ENCODE measurements at places on chromosomes 6 and 20.

GRCh38 chr6:16760516-16761470, at the start of gene ATXN1:
TSS of gene ATXN1 (minus strand) at chr6:16761460.
- no peak for DNase-seq

DNA sequence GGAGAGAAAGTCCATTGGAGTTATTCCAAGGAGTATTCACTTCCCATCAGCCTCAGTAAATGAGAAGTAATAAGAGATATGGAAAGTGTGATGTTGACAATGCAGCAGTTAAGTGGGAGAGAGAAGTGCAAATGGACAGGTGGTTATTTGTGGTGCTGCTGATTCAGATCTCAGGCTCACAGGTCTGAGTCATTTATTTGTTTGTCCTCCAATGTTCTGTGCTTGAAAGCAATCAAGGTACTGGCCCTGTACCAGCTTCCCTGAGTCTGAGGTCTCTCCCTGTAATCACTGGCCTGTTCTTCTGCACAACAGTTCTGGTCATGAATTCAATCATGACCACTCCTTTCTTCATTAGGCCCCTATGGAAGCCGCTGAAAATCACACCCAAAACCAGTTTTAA, 827.7 kb downstream of the MAFB start:
- no peak for DNase-seq

DNA sequence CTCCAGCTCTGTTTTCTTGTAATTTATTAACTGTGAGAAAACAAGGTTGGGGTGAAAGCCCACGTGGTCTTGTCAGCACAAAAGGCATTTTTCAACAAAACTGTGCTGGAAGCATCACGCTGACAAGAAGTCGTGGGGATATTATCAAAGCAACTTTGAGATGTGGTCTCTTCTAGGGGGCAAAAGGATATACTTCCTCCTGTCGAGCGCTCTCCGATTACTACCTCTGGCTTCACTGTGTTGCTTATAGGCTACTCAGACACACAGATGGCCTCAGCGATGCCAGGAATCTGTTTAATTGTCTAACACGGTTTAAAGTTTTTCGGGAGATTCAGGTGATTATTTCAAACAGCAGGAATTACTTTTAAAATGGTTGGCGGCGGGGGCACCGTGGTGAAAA, 275.9 kb upstream of the SOX4 start:
- DNase-seq: no peak

DNA sequence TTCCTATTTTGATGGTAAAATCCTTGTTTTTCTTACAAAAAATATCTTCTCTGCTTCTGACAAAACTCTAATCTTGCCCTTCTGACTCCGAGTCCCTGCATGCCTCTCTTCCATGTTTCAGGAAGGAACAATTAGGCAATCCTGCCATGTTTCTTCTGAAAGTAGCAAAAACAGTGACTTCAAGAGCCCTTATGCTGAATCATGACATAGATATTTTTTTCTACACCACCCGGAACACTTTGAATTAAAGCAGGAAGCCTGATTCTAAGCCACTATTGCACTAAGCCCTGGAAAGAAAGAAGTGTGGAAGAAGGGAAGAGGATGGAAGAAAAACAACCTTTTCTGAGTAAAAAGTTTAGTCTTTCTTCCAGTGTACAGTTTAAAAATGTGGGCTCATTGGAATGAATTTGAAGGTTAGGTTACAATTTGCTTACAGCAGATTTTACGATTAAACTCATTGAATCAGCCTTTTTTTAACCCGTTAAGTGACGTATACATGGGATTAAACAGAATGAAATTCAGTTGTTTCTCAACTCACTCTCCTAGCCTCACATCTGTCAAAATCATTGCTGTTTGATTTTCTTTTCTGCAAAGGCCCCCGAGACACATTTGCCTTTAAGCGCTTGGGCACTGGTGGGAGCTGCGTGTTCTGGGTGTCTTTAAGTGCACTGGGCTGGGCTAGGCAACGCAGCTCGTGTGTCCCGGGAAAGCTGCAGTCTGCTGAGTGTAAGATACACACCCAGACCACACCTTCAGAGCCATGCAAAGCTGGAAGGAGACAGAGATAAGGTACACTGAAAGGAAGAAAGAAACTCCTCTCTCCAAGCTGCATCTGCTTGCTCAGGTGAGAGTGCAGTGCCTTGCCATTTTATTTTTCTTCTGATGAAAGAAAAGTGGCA, 159.4 kb upstream of the CITED2 start:
- no peak for DNase-seq

GRCh38 chr6:25007269-25007699, 71.5 kb upstream of the RIPOR2 start:
- DNase-seq: no peak

- no peak for DNase-seq
Observed at GRCh38 chr6:4632421-4632820, 143.8 kb upstream of the CDYL start.

DNA sequence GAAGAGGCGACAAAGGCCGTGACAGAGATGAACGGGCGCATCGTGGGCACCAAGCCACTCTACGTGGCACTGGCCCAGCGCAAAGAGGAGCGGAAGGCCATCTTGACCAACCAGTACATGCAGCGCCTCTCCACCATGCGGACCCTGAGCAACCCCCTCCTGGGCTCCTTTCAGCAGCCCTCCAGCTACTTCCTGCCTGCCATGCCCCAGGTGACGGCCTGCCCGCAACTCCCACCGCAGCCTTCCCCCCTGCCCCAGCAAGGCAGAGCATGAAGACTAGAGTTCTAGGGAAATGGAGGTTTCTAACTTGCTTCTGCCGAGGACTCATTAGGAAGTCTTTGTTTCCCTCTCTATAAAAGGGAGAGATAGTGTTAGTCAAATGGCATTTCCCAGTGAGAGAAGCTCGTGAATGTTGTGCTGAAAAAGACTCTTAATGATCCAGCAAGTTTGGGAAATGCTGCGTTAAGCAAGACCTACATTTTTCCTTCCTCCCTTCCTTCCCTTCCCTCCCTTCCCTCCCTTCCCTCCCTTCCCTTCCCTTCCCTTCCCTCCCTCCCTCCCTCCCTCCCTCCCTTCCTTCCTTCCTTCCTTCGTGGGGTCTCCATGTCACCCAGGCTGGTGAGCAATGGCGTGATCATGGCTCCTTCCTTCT, 20.8 kb downstream of the PABPC1L start:
- DNase-seq: no peak

- DNase-seq: no peak
Observed at GRCh38 chr6:82419132-82419581, 55.5 kb downstream of the TPBG start.

DNA sequence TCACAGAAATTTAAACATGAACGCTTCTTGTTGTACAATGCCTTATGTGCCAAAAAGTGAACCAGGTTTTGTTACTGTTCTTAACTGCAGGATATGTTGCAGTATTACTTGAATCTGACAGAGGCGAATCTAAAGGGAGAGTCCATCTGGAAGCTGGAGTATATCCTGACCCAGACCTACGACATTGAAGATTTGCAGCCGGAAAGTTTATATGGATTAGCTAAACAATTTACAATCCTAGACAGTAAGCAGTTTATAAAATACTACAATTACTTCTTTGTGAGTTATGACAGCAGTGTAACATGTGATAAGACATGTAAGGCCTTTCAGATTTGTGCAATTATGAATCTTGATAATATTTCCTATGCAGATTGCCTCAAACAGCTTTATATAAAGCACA, 19.9 kb downstream of the SMPDL3A start:
- no peak for DNase-seq

DNA sequence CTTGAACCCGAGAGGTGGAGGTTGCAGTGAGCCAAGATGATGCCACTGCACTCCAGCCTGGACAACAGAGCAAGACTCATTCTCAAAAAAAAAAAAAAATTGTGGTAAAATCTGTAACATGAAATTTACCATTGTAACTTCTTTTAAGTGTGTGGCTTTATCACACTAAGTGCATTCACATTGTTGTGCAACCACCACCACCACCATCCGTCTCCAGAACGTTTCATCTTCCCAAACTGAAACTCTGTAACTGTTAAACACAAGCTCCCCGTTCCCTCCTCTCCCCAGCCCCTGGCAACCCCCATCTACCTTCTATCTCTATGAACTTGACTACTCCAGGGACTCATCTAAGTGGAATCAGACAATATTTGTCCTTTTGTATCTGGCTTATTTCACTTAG, 29.7 kb downstream of the PDRG1 start:
- no peak for DNase-seq

GRCh38 chr6:106247733-106248132, 77.8 kb downstream of the ATG5 start:
- DNase-seq: no peak

DNA sequence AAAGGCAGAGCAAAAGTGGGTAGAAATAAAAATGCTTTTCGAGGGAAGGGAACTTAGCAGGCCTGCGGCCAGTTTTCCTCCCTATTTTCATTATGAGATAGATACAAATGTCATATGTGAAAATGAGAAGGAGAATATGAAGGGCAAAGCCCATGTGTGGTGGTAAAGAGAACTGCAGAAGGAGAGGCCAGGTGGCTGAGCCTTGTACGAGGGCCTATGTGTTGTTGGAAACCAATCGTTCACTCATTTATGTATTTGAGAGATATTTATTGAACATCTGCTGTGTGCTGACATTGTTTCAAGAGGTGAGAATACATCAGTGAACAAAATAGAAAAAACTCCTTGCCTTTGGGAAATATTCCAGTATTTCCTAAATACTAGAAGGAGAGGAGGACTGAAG, 147.7 kb downstream of the SH3BGRL2 start:
- DNase-seq: no peak

GRCh38 chr6:170128811-170129681, 161.8 kb downstream of the DLL1 start:
- DNase-seq: no peak

DNA sequence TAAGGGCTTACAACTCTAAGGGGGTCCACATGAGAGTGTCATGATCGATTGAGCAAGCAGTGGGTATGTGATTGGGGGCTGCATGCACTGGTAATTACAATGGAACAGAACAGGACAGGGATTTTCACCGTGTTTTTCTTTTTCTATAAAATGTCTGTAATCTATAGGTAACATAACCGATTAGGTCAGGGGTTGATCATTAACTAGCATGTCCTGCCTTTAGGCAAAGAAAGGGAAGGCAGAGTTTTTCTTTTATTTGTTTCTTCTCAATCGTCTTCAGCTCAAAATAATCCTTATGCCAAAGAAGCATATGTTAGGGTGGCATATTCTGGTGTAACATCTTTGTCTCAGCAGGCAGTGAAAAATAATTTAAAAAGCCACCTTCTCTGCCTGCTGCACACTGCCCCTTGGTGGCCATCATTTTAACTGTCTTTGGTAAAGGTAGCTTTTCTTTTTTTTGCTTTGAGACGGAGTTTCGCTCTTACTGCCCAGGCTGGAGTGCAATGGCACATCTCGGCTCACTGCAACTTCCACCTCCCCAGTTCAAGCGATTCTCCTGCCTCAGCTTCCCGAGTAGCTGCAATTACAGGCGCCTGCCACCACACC, 9.7 kb upstream of the CEP43 start:
- no peak for DNase-seq

DNA sequence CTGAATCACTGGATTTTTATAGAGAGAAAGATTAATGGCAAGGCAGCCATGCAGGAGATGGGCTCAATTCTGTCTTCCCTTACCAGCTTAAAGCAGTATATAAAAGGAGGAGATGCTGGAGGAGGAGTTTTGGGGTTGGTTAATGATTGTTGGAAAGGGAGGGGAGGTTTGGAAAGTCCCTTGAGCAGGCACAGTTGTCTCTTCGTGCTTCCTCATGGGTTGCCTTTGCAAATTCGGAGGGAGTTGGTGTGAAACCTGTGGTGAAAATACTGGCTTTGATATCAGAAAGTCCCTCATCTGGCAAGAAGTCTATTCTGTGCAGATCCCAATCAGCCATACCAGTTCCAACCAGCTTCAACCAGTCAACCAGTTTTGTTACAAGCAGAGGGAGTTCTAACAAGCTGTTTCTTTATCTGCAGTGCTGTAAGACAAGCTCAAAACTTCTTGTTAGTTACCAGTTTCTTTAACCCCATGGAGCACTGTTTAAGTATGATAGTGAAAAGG, 107.0 kb downstream of the HIVEP1 start:
- no peak for DNase-seq

- DNase-seq: no peak
Observed at GRCh38 chr6:34836008-34836407, 44.1 kb downstream of the BLTP3A start.

DNA sequence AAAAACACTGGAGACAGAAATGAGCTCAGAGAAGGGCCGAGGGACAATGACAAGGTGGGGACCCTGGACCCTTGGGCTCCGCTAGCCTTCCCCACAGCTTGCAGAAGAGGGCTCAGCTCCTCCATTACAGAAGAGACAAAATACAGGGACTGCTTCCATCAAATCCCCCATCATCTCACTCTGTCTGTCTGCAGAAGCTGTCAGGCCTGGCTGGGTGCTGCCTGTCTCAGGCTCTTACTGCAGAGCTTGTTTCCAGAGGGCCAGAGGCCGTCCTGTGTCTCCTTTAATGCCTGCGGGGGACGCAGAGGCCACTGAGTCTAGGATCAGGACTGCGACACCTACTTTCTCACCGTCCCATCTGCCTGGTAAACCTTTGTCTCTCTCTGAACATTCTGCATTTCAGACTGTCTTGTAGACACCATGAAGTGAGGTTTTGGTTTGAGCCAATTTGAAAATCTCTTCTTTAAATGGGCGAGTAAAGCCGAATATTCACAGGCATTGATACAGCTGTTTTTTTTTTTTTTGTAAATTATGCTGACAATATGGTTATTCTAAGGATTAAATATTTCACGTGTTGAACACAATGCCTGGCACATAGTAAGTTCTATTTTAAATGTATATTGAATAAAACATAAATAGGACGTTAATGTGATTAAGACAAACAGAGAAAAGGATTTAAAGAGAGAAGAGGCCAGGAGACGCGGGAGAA, 28.3 kb downstream of the RNASET2 start:
- no peak for DNase-seq

GRCh38 chr6:131966443-131966842, 15.3 kb upstream of the CCN2 start:
- no peak for DNase-seq

DNA sequence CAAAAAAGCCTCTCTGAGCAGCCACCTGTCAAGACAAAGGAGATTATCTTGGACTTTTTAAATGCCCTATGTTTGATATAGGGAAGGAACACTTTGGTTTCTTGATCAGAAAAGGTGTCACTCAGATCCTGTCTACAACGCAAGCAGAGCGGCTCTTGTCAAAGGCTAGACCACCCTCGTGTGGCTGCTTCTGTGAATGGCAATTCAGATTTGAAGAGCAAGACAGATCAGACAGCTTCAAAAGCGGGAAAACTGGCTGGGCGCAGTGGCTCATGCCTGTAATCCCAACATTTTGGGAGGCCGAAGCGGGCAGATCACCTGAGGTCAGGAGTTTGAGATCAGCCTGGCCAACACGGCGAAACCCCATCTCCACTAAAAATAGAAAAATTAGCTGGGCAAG, 10.1 kb upstream of the NXT1 start:
- no peak for DNase-seq

All from cortex of kidney (tissue), 1 donor.